ENCODE measurements at places on chromosomes 2 and 18.

GRCh38 chr2:80365762-80366161, 61.2 kb upstream of the LRRTM1 start:
- DNase-seq = no peak

- no peak for DNase-seq
Measured at GRCh38 chr2:120482334-120482733, 136.4 kb downstream of the INHBB start.

DNA sequence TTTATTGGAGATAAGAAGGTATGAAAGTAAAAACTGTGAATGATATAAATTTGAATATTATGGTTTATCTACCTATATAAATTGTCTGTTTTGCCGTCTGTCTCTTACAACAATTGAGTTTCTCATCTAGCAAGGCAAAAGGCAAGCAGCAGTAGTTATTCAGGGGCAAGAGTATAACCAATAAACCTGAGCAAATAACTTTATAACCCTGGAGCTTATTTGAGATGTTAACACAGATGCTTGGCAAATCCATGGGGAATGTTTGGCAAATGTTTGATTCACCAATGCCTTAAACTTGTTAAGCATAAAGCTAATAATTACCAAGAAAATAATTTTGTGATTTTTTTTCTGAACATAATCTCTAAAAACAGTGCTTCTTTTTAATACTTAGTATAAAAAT, 9.9 kb upstream of the EPHA4 start:
- DNase-seq = no peak

DNA sequence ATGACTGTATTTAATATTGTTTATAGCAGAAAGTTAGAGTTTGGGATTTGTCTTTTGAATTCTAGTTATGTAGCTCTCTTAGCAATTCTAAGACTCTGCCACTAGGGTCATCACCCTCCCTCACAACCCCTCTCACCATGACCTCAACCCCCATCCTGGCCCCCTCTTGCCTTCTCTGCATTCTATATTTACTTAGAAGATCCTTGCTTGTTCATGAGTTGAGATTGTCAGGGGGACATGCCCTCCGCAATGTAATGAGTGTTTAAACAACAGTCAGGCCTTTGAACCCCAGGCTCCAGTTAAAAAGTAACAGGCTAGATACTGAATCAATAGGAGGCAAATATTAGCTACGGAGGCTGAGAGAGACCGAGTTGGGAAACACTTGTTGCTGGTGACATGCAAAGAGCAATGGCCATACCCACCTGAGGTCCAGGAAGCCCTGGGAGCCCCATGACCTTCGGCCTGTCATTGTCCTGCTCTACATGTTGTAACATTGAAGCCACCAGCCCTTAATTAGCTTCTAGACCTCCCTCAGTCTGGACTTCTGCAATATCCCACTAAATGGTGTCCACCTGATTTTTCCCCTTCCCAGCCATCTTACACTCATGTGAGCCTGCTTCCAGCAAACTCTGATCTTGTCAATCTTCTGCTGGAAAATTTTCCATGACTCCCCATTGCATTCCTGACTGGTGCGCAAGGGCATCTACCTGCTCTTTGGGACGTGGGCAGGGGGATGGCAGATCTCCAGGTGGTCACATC, 221.1 kb downstream of the ALPK2 start:
- no peak for DNase-seq

GRCh38 chr18:52287151-52287550, 52.8 kb upstream of the DCC start:
- DNase-seq = no peak
